ENCODE measurements at places on chromosomes 7 and 10. TPM values are rescaled to one million over a fixed set of nuclear protein-coding genes. Genes with fewer than 3 reads are reported as not detected.

- H3K4me1 ChIP-seq, result no peaks in the 10 kb centered on the region
- H3K4me3 ChIP-seq, result no peak overlapping the region
- H3K27ac ChIP-seq, result no peak overlapping the region
- H3K36me3 ChIP-seq, result no peaks in the 10 kb centered on the region
Observed at GRCh38 chr10:69847883-69848282, 46.2 kb downstream of the COL13A1 start.

GRCh38 chr10:90920986-90921666, at the start of gene ANKRD1:
TSS of gene ANKRD1 (minus strand) at chr10:90921087. CDS start at chr10:90921027, 60 bp downstream.
- H3K4me1 ChIP-seq, result no peaks in the 10 kb centered on the region
- DNase-seq, result no peak
- H3K27me3 ChIP-seq, result peaks cover 14% of the 10 kb centered on the region
- H3K27ac ChIP-seq, result no peak within 1 kb of the TSS

The JAKMIP3 gene
- total RNA-seq, result 0.83 TPM

DNA sequence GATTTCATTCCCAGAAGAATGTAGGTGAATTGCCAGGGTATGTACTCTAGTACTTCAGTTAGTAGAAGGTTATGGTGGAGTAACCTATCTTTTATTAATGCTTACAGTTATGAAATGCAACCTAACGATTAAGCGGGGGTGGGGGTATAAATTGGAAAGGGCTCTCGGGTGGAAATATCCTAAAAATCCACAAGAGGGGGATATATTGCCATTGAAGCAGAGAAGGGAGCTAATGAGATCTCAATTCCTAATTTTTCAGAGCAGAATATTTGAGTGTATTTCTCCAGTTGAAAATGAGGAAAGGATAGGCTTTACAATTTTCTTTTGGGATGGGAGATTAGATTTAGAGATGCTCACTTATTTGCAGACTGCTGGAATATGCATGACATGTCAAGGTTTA, 90.8 kb downstream of the DNAJB9 start:
- DNase-seq, result no peak
- H3K4me3 ChIP-seq, result no peak overlapping the region
- no peak overlapping the region for H3K27ac ChIP-seq
- no peaks in the 10 kb centered on the region for H3K27me3 ChIP-seq

- H3K4me3 ChIP-seq, result no peak overlapping the region
- no peaks in the 10 kb centered on the region for H3K4me1 ChIP-seq
- H3K36me3 ChIP-seq, result no peaks in the 10 kb centered on the region
Observed at GRCh38 chr7:42456756-42457276, 219.8 kb upstream of the GLI3 start.

The GPR26 gene
- not detected for total RNA-seq

The CRHR2 gene
- not detected for total RNA-seq

GRCh38 chr7:106915873-106916272, 50.8 kb downstream of the PIK3CG start:
- H3K4me3 ChIP-seq, result no peak overlapping the region
- no peaks in the 10 kb centered on the region for H3K36me3 ChIP-seq
- no peak for DNase-seq
- H3K4me1 ChIP-seq, result peaks cover 6% of the 10 kb centered on the region
- H3K27ac ChIP-seq, result no peak overlapping the region

DNA sequence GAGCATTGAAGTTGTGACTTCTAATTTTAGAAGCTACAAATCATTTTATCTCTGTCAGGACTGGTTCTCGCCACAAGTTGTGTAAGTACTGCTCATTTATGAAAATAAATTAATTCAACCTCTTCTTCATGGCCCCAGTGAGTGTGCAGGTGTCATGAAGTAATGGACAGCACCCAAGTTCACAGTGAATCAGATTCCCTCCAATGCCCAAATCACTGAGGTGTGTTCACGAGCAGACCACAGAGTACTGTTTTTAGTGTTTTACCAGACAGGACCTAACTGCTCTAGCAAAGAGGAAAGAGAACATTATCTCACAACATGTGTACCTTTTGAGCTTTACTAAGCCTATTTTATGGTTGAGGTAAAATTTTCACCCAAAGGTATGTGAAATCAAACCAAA, 980.0 kb downstream of the CNTNAP2 start:
- no peak overlapping the region for H3K4me3 ChIP-seq
- no peak overlapping the region for H3K27ac ChIP-seq
- no peak for DNase-seq
- no peaks in the 10 kb centered on the region for H3K27me3 ChIP-seq

DNA sequence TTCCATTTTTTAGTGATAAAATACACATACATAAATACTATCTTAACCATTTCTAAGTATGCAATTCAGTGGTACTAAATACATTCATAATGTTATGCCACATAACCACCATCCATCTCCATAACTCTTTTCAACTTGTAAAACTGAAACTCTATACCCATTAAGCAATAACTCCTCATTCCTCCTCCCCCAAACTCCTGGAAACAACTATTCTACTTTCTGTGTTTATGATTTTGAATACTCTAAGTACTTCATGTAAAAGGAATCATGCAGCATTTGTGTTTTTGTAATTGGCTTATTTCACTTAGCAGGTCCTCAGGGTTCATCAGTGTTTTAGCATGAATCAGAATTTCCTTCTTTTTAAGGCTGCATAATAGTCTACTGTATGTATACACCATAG, 131.8 kb downstream of the TES start:
- H3K36me3 ChIP-seq, result no peaks in the 10 kb centered on the region
- no peak for DNase-seq
- no peak overlapping the region for H3K27ac ChIP-seq
- no peak overlapping the region for H3K4me3 ChIP-seq
- H3K27me3 ChIP-seq, result peaks cover 17% of the 10 kb centered on the region

The GHRHR gene
- not detected for total RNA-seq

- H3K27me3 ChIP-seq, result peaks cover 23% of the 10 kb centered on the region
- H3K4me3 ChIP-seq, result no peak overlapping the region
- DNase-seq, result no peak
Observed at GRCh38 chr10:99654390-99655175, 4.7 kb upstream of the ENTPD7 start.

GRCh38 chr7:103711413-103711812, 265.4 kb upstream of the SLC26A5 start:
- no peak for DNase-seq
- H3K27me3 ChIP-seq, result no peaks in the 10 kb centered on the region
- no peak overlapping the region for H3K27ac ChIP-seq
- H3K36me3 ChIP-seq, result no peaks in the 10 kb centered on the region

The CFAP46 gene
- total RNA-seq, result not detected

DNA sequence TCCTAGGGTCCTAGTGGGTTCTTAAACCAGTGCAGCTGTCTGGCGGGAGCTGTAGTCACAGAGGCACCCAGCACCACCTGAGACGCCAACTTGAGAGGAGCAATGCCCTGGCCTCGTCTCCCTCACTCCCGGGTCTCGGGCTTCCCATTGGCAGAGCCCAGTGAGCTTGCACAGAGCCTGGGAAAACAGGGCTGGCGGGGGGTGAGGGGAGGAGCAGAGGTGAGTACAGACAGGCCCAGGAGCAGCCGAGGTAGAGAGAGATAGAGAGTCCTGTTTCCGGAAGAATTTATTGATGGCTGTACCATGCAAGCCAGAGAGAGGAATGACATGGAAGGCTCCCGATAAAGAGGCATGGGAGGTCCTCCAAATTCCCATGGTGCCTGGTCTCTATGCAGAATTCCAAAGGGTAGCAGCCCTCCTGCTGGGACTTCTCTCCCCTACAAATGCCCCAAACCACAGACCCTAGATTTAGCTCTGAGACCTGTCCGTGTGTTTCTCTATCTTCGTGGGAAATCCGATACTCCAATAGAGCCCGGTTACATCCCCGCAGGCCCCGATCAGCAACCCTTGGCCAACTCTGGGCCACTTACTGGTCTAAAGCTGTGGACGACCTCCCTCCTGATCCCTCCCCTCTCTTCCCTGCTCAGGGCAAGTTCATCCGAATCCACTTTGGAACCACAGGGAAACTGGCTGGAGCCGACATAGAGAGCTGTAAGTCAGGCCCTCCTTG, 20.3 kb upstream of the MYH16 start:
- no peak for DNase-seq
- no peak overlapping the region for H3K4me3 ChIP-seq
- no peaks in the 10 kb centered on the region for H3K4me1 ChIP-seq
- H3K27ac ChIP-seq, result no peak overlapping the region
- H3K36me3 ChIP-seq, result no peaks in the 10 kb centered on the region

The PPP1R9A gene
- total RNA-seq, result not detected

The CTAGE6 gene
- 3.0 TPM for total RNA-seq

The PROSER2 gene
- total RNA-seq, result 0.30 TPM

GRCh38 chr7:100465702-100466311, 1.7 kb upstream of the SPACDR start:
- no peak for DNase-seq
- H3K4me1 ChIP-seq, result peaks cover 9% of the 10 kb centered on the region
- no peak overlapping the region for H3K27ac ChIP-seq
- H3K27me3 ChIP-seq, result no peaks in the 10 kb centered on the region
- H3K4me3 ChIP-seq, result no peak overlapping the region

GRCh38 chr7:133048589-133048988, 33.3 kb downstream of the CHCHD3 start:
- H3K4me1 ChIP-seq, result no peaks in the 10 kb centered on the region
- no peaks in the 10 kb centered on the region for H3K27me3 ChIP-seq
- no peak overlapping the region for H3K4me3 ChIP-seq
- no peak for DNase-seq

The FFAR4 gene
- total RNA-seq, result not detected

The AHR gene
- total RNA-seq, result 37.7 TPM

All from activated CD4-positive, alpha-beta memory T cell treated with anti-CD3 and anti-CD28 coated beads, Interleukin-2, amount 10 ng/mL, durations not matched to agents 7 days and 5 days (primary cell).